ENCODE measurements at places on chromosomes 1 and 21. TPM values are rescaled to one million over a fixed set of nuclear protein-coding genes. Genes with fewer than 3 reads are reported as not detected.

- DNase-seq = no peak
Observed at GRCh38 chr1:38529946-38530345, 329.6 kb downstream of the RRAGC start.

GRCh38 chr1:212702672-212703071, 3.0 kb upstream of the BATF3 start:
- DNase-seq = no peak

- DNase-seq = no peak
Observed at GRCh38 chr21:34882719-34883131, 166.4 kb downstream of the RUNX1 start.

GRCh38 chr1:111290104-111290503, 547 bp upstream of the CHIA start:
- DNase-seq = no peak

- DNase-seq = no peak
Observed at GRCh38 chr1:208501542-208501941, 257.4 kb upstream of the PLXNA2 start.

- DNase-seq = peak; percentile 58
Observed at GRCh38 chr21:32772281-32773047, 909 bp upstream of the PAXBP1 start.

GRCh38 chr1:172338295-172338735, 82.2 kb upstream of the C1orf105 start:
- no peak for DNase-seq

RAVER2 gene
- 12.9 TPM for total RNA-seq

BATF3 gene
- 0.42 TPM for total RNA-seq

RHBG gene
- total RNA-seq = 6.5 TPM
